Left renal cortex interstitium (tissue), 4 donors: ENCODE measurements at places on chromosomes 6 and 20.

GRCh38 chr6:30601436-30601814 is 15.6 kb downstream of the PPP1R10 start:
- no peak for DNase-seq

- DNase-seq: no peak
Measured at GRCh38 chr6:166707045-166707444, 80.0 kb upstream of the RPS6KA2 start.

- DNase-seq: no peak
Measured at GRCh38 chr6:170231293-170232185, 59.3 kb downstream of the DLL1 start.

- no peak for DNase-seq
Measured at GRCh38 chr20:16052456-16052855, 520.8 kb downstream of the KIF16B start.

GRCh38 chr6:106617302-106617701 is 12.0 kb downstream of the RTN4IP1 start:
- DNase-seq: no peak

DNA sequence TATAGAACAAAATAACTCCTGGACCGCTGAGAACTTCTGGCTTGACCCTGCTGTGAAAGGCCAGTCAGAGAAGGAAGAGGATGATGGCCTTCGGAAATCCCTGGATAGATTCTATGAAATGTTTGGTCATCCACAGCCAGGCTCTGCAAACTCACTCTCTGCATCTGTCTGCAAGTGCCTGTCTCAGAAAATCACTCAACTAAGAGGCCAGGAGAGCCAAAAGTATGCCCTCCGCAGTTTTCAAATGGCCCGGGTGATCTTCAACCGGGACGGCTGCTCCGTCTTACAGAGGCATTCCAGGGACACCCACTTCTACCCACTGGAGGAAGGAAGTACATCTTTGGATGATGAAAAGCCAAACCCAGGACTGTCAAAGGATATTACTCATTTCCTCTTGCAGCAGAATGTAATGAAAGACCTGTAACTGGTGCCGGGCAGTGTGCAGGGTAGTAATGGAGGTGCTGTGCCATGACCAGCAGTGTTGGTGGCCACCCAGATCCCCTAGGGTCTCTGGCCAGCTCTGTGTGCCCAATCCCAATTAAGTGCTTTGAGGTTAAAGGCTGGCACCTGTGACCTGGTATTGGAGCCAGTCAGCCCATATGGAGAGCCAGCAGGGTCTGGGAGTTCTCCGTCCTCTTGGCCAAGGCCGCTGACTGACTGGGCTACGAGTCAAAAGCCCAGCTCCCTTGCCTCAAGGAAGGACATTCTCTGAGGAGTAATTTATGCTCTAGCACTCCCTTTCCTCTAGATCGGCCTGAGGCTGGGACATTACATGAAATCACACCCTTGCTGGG is 87.1 kb downstream of the TRMT6 start:
- no peak for DNase-seq

DNA sequence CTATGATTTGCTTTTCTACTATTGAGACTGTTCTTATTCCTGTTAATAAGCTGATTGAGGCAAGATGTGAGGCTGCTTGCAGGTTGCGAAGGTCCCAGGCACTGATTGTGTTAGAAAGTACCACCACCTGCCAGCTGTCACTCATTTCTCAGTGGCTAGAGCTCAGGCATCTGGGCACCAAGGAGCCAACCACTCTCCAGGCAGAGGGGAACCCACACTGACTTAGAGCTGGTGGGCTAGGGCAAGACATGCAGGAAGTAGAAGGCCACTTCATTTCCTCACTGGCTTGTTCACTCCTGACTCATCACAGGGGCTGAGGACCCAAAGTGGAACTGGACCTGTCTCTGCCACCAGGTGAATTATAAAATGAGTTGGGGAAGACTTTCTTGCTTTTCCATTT is 7.8 kb upstream of the DLL1 start:
- DNase-seq: no peak

- no peak for DNase-seq
Measured at GRCh38 chr20:7240490-7240889, 473.0 kb downstream of the BMP2 start.

- no peak for DNase-seq
Measured at GRCh38 chr6:99613409-99613704, 6.7 kb downstream of the PRDM13 start.

DNA sequence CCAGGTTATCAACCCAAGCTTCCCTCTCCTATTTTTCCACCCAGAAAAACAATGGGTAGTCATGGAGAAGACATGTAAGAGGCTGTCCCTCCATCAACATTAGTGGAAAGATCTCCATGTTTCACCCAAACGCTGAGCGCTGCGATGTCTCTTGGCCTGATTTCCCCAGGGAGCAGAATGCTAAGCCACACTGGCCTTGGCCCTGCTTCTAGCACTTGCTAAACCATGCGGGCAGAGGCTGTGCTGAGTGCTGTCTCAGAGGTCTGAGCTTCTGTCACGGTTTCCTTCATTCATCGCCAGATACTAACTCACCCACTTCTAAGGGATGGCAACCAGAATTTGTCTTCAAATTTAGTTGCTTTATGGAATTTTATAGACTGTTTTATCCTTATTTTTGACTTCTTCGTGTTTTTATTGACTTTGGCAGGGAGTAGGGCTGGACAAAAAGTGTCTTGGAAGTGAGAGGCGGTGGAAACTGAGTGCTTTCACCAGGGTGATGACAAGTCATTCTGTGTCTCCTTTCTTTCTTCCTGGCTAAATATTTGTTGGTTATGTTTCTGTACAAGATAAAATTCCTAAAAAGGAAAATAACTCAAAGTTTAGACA is 181.4 kb upstream of the UST start:
- no peak for DNase-seq

- no peak for DNase-seq
Measured at GRCh38 chr20:46283426-46284039, 24.8 kb downstream of the CDH22 start.

DNA sequence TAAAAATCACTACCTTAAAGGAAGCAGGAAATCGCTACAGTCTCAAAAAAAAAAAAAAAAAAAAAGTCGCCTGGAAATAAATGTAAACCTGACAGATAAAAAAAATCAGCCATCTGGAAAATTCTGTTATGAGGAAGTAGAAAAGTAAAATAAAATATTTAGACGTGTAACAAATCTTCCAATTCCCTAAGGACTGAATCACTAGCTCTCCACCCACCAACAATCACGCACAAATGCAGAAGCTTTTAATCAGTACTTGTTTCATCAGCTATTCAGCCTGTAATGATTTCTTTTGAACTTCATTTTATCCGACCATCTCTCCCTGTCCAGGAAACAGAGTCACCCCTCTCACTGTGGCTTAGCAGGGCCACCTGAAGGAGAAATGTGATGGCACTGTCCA is 59.0 kb downstream of the SLC23A2 start:
- DNase-seq: no peak

GRCh38 chr20:16475225-16475624 is 98.0 kb downstream of the KIF16B start:
- no peak for DNase-seq

DNA sequence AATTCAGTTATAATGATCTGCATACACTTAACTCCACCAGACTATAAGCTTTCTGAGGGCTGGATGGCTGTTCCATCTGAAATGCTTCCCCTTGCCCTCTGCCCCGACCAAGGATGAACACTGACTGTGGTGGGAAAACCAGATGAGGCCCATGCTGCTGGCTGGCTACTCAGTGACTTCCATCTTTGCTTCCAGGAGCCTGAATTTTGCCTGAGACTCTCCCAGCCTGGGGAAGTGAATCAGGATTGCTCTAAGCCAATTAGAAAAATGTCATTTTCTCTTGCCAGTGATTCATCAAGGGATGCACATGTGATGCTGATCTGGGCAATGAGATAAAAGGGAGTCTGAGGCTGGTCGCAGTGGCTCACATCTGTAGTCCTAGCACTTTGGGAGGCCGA is 1.7 kb upstream of the TOMM34 start:
- no peak for DNase-seq

DNA sequence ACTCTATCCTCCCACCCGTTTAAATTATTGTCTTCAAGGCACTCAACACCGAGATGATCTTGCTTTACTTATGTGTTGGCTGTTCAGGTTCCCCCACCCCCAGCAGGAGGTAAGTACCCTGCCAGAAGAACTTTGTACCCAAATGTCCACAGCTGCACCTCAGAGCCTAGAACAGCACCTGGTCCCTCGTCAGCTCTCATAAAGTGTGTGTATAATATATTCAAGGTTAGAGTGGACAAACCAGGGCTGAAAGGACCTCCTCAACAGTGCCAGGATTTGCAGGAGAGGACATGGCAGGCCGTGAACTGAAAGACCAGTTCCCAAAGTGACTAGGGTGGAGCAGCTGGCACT is 5.9 kb upstream of the CPXM1 start:
- no peak for DNase-seq

DNA sequence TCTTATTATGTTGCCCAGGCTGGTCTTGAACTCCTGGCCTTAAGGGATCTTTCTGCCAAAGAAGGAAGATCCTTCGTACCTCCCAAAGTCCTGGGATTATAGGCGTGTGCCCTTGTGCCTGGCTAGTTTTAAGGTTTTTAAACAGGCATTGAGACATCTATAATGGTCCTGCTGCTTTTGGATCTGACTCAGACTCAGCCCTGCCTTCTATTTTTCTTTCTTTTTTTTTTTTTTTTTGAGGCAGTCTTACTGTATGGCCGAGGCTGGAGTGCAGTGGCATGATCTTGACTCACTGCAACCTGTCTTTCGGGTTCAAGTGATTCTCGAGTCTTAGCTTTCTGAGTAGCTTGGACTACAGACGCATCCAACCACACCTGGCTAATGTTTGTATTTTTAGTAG is 73.7 kb downstream of the PHF20 start:
- DNase-seq: no peak

DNA sequence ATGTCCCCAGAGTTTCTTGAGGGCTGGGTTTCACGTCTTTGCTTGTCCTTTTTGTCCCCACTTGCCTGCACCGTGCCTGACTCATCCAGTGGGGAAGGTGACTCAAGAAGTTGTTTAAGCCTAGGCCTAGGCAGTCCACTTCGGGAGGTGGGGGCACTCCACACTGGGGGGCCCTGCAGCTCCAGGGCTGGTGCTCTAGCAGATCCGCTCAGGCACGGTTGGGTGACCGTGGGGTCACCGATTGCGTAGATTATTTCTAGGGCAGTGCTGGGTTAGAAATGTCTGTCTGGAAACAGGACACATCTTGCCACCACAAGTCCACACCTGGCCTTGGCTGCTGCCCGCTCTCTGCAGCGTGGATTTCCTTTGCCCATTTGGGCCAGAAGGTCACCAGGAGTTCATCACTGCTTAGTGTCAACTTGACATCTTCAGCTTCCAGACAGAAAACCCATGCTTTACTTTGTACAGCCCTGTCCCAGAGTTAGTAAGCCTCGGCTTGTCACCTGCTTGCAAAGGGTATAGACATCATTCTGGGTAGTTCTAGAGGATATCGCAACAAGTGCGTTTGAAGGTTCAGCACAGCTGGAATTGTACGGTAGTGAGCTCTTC is 13.6 kb upstream of the C20orf144 start:
- DNase-seq: no peak

GRCh38 chr20:1121429-1121828 is 3.0 kb downstream of the PSMF1 start:
- no peak for DNase-seq

DNA sequence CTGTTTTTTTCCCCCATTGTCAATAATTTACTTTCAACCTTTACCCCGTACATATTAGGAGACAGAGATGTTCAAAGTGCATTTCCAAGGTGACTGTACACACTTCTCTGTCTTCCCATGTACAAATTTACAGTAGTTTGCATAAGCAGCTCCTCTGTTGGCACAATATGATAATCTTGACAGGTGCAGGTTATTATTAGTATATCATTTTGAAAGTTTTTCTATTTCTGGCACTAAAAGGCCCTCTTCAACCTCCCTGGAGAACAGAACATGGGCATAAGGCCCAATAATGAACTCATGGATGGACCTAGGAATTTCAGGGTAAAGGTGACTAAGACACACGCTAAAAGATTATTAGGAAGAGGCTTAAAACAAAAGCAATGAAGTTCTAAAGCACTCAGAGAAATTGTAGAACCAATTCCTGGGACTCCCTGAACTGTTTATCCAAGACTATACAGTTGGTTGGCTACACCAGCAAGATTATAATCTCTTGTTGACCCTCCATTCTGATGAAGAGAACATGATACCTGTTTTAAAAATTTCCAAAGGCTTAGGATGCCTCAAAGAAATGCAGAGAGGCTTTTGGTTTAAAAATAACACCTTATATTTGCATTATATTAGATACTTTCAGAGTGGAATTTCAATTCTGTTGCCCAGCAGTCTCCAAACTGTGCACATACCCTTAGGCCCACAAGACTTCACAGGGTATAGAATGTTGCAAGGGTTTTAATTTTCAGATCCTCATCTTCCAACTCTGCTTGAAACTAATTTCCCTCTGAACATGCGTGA is 1.1 kb downstream of the AIG1 start:
- no peak for DNase-seq

DNA sequence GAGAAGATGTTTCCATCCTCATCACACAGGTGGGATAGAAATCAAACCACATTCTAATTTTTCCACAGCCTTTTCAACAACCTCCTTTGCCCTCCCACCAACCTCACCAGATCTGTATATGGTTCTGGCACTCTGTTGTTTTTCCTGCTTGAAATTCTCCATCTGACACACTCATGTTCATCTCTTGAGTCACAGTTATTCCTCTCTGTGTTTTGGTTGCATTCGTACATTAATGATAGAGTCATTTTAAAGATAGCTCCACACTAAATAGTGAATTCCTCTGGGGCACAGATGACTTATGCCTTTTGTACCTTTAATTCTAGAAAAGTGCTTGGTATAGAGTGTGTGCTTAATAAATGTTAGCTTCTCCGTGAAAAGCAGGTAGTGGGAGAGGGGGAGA is 1.4 kb upstream of the GCLC start:
- DNase-seq: no peak

GRCh38 chr6:107550906-107551305 is 61.0 kb downstream of the SOBP start:
- no peak for DNase-seq

DNA sequence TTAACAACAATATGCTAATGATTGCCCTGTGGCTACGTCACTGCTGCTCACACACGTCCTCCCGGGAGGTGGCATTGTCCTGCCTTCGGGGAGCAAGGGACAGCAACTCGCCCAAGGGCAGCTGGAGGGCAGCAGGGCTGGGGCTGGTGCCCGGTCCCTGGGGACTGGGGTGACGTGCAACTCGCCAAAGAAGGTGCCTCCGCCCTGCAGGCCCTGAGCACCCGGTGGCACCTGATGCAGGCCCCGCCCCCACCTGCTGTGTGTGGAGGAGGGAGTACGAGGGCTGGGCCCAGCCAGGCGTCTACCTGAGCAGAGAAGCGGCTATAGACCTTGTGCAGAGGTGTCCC is 64.8 kb upstream of the SLCO4A1 start:
- no peak for DNase-seq

- DNase-seq: no peak
Measured at GRCh38 chr6:136517002-136517401, 33.2 kb downstream of the MAP7 start.

DNA sequence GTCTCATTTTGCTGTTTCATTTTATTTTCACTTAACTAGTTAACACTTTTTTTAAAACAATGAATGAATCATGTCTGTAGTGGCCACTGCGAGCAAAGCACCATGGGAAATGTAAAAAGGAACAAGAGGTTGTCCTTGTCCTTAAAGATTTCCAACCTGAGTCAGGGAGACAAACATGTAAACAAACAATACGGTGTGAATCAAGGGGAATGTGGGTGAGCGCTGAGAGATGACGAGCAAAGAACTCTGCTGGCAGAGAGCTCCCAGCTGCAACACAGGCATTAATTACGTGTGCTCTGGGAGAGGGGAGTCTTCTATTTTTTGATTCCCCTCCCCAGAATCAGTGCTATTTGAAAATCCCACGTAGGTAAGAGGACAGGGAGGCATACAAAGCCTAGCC is 84.3 kb downstream of the ATXN1 start:
- no peak for DNase-seq
